ENCODE measurements at places on chromosomes 5 and 9. TPM values are rescaled to one million over a fixed set of nuclear protein-coding genes. Genes with fewer than 3 reads are reported as not detected.

DNA sequence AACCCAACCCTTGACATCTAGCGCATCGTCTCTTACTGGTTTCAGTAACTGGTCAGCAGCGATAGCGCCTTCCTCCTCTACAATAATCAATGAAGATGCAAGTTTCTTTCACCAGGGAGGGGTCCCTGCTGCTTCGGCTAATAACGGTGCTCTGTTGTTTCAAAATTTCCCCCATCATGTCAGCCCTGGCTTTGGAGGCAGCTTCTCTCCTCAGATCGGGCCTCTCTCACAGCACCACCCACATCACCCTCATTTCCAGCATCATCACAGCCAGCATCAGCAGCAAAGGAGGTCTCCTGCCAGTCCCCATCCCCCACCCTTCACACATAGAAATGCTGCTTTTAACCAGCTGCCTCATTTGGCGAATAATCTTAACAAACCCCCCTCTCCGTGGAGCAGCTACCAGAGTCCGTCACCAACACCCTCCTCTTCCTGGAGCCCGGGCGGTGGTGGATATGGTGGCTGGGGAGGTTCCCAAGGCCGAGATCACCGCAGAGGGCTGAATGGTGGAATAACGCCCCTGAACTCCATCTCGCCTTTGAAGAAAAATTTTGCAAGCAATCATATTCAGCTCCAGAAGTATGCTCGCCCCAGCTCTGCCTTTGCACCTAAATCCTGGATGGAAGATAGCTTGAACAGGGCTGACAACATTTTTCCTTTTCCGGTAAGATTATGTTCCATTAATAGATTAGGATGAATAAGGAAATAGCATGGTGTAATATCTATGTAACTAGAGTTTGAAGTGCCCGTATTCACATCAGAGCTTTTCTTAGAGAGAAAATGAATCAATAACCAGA lies 2.2 kb downstream of the CPEB4 start:
- DNase-seq: no peak

DNA sequence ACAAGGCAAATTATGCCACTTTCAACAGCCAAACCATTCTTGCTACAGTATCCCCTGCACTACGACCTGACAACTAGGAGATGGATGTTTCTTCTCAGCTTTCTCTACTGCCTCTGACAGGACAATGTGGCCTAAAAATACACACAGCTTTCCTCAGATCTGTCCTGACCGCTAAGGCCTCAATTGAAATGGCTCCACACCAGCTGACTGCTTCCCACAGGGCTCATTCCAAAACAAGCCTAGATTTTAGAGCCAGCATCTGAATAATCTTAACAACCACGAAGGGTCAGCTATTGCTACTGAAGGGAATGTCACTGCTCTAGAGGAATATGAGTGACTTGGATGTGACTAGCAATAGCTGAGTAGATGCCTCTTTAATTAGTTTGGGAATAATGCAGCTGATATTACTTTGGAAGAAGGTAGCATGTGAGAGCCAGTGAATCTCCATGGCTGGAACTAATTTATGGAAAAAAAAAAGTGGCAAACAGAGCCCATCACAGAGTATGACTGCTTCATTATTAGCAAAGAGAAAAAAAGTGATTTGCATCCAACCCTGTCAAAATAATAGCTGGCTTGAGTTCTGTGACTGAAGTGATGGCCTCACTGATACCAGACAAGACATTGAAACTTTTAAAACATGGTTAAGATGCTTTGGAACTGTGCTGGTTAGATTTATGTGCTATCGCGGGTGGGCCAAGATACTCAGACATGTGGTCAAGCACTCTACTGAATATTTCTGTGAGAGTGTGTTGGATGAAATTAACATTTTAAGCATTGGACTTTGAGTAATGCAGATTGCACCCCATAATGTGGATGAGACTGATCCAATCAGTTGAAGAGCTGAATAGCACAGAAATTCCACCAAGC lies 450.2 kb downstream of the NR2F1-AS1 start:
- no peak for DNase-seq

DNA sequence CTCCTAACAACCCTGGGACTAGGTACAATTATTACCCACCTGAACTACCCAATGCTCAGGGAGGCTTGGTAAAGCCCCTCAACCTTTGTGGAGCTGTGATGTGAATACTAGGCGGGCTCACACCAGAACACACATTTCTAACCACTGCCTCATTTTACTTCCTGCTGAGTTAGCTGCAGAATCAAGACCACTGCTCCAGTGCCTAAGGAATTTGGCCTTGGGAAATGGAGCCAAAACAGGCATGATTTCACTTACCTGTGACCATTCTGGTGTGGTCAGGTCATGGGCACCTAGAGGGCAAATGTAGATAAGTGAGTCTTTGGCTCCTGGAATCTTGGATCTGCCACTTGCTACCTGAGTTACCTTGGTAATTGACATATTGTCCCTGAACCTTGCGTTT lies 5.2 kb downstream of the WWC1 start:
- no peak for DNase-seq

DNA sequence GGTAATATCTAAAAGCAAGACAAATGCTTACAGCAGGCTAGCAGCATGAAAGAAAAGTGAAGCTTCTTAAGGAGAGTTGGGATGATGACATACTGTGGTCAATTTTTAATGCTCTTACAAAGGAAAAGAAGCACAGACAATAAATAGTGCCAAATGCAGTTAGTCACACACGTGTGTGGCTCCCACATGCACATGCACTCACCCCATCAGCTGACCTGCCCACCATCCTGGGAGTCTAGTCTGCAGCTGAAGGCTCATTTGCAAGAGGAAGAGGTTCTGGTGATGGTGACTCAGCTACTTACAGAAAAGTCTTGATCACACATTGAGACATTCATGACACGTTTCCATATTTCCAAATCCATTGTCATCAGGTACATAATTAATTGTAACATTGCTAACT lies 129.3 kb downstream of the MRPL36 start:
- DNase-seq: no peak

- no peak for DNase-seq
Observed at GRCh38 chr5:1246711-1247431, 21.7 kb downstream of the SLC6A18 start.

DNA sequence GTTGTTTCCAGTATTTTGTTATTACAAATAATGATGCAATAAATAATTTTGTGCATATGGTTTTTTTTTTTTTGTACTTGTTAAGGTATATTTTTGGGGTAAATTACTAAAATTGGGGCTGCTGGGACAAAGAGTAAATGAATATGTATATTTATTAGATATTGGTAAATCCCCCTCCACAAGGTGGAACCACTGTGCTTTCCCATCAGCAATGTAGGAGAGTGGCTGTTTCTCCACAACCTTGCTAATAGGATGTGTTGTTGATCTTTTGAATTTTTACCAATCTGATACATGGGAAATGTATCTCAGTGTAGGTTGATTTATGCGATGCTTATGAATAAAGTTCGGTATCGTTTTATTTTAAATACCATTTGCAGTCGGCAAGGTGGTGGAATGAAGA lies 118.1 kb downstream of the TRPM3 start:
- DNase-seq: no peak

GRCh38 chr5:132008163-132008473 lies 3.3 kb downstream of the ACSL6 start:
- DNase-seq: no peak

DNA sequence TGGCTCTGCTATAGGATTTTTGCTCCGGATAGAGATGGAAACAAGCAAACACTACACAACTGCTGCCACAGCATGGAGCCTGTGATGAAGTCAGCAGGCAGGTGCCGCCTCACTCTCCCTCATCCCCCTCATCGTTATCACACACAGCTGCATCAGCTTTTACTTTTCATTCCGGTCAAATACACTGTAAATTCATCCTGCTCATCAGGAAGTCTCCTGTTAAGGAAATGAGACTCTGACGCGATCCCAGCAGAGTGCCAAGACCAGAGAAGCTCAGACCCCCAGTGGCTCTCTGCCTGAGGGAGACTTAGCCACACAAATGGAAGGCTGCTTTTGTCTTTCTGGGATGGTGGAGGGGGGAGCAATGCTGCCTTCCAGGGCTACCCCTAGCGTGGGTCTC lies 270.2 kb downstream of the ELAVL2 start:
- DNase-seq: no peak

The FCHO2 gene
- total RNA-seq: 32.9 TPM

The CREBRF gene
- 34.4 TPM for total RNA-seq
